ENCODE measurements at places on chromosomes 2 and 18.

DNA sequence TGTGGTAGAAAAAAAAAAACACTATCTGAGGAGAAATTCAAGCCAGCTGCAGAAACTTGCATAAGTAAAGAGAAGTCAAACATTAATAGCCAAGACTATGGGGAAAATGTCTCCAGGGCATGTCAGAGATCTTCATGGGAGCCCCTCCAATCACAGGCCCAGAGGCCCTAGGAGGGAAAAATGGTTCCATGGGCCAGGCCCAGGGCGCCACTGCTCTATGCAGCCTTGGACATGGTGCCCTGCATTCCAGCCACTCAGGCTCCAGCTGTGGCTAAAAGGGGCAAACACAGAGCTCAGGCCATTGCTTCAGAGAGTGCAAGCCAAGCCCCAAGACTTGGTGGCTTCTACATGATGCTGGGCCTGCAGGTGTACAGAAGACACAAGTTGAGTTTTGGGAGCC lies 354.7 kb downstream of the NBAS start:
- peaks cover 12% of the 10 kb centered on the region for H3K36me3 ChIP-seq
- DNase-seq: no peak
- no peaks in the 10 kb centered on the region for H3K4me1 ChIP-seq

DNA sequence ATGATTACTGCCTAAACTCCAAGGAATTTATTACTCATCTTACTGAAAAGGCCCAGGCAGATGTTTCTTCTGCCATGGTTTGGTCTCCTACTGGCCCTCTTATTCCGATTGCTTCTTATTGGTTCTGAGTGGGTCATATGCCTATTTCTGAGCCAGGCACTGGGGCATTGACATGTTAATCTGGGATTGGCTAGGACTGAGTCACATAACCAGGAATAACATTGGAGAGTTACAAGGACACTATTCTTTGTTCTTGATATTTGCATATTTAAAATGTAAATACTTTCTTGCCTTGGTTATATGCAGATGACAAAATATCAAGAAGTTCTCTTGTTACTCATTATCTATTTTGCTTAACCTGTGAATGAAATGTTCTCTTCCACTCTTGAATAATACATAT lies 534.4 kb upstream of the SLC39A10 start:
- H3K4me3 ChIP-seq: no peak overlapping the region
- peaks cover 4% of the 10 kb centered on the region for H3K36me3 ChIP-seq
- H3K27ac ChIP-seq: no peak overlapping the region

DNA sequence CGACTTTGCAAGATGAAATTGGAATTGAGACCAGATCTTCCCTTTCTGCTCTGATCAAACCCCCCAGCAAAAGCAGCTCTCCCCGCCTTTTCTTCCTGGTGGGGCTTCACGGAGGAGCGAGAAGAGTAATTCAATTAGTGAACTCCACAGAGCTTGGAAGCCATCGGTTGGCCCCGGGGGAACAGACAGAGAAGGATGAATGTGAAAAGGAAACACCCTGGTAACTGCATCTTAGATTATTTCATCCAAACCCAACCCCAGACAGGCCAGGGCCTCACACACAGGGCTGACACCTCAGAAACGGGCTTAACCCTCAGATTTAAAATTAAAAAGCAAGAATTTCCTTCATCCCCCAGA lies 18.3 kb downstream of the SMAD7 start:
- peaks cover 20% of the 10 kb centered on the region for H3K4me1 ChIP-seq
- no peak overlapping the region for H3K27ac ChIP-seq
- no peak overlapping the region for H3K4me3 ChIP-seq
- peaks cover 4% of the 10 kb centered on the region for H3K36me3 ChIP-seq

DNA sequence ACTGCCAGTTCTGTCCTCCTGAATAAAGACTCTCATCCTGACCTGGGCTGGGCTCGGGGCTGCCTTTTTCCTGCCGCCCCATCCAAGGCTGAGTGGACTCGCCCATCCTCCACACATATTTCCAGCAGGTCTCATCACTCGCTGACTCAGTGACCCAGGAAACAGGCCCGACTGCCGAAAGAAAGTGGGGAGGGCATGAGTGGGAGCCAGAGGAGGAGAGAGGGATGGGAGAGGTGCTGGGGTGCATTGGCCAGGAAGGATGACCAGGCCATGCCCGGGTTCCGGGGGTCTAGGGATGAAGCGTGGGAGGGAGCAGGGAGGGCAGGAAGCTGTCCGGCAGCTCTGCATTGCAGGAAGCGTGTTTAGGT lies 66.7 kb downstream of the TWIST2 start:
- peaks cover 3% of the 10 kb centered on the region for H3K36me3 ChIP-seq
- H3K4me1 ChIP-seq: no peaks in the 10 kb centered on the region
- H3K4me3 ChIP-seq: no peak overlapping the region
- DNase-seq: no peak

GRCh38 chr2:234661849-234662248 lies 165.0 kb upstream of the ARL4C start:
- no peak overlapping the region for H3K4me3 ChIP-seq
- no peaks in the 10 kb centered on the region for H3K4me1 ChIP-seq
- no peak overlapping the region for H3K27ac ChIP-seq
- H3K27me3 ChIP-seq: no peaks in the 10 kb centered on the region
- H3K36me3 ChIP-seq: peaks cover 56% of the 10 kb centered on the region
- no peak for DNase-seq

GRCh38 chr2:155266109-155266508 lies 567.6 kb downstream of the KCNJ3 start:
- H3K27ac ChIP-seq: no peak overlapping the region
- H3K4me1 ChIP-seq: no peaks in the 10 kb centered on the region
- H3K36me3 ChIP-seq: no peaks in the 10 kb centered on the region
- H3K27me3 ChIP-seq: no peaks in the 10 kb centered on the region
- no peak overlapping the region for H3K4me3 ChIP-seq

- no peaks in the 10 kb centered on the region for H3K36me3 ChIP-seq
- H3K27ac ChIP-seq: no peak overlapping the region
- no peak for DNase-seq
Measured at GRCh38 chr2:18797133-18797845, 207.9 kb upstream of the NT5C1B start.

DNA sequence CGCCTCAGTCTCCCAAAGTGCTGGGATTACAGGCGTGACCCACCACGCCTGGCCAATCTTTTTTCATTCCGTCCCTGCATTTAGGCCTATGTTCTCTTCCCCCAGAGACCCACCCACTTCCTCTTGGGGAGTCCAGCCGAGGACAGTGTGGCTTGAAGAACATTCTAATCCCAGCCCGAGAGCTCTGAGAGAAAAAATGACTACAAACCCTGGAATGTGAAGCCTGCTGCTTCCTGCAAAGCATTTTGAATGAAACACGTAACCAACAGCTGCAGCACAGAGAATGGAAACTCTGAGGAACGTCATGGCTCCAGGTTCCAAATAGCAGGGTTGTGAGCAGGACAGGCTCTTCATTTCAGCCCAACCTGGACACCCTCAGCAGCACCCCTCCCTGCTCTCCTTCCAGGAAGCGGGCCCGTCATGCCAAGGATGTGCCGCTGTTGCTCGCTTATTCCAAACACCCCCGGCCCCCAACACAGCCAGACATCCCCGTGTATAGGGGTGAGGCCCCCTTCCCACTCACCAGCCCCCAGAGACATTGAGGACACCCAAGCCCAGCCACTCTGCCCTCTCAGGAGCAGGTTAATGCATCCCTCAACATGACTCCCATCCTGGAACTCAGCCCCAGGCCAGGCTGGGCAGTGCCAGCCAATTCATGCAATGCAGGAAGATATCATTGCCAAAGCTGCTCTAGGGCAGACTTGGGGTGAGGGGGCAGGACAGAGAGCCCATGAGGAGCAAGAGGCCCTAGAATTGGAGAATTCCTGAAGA lies 139.8 kb downstream of the ZFP36L2 start:
- H3K4me3 ChIP-seq: no peak overlapping the region
- DNase-seq: no peak
- H3K27ac ChIP-seq: no peak overlapping the region
- H3K4me1 ChIP-seq: no peaks in the 10 kb centered on the region
- peaks cover 16% of the 10 kb centered on the region for H3K36me3 ChIP-seq
- H3K27me3 ChIP-seq: no peaks in the 10 kb centered on the region

DNA sequence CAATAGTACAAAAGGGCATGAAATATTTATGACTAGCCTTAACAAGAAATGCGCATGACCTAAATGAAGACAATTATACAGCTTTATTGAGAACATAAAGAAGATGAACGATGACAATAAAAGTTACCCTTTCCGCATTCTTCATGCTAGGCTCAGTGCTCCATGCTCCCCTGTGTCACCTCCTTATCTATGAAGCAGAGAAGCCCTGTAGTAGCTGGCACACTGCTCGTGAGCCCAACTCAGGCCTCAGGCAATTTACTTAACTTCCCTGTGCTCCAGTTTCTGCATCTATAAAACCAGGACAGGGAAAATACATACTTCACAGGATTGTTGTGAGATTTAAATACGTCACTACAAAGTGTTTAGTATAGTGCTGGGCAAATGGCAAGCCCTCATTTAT lies 34.5 kb upstream of the NABP1 start:
- no peak for DNase-seq
- H3K36me3 ChIP-seq: no peaks in the 10 kb centered on the region
- H3K27ac ChIP-seq: no peak overlapping the region
- H3K4me1 ChIP-seq: peaks cover 2% of the 10 kb centered on the region

DNA sequence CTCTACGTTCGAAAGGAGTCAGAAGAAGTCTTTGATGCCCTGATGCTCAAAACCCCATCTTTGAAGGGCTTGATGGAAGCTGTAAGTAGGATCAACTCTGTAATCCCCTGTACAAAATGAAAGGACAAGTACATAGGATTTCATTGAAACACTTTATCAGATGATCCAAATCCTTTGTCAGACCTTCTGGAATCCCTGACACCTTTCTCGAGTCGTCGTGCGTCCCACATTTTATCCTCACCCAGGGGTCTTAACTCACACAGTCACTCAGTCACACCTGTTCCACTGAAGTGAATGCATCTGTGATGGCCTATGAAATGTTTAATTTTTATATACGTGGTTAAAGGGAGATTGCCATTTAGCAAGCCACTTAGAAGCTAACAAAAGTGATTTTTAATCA lies 44.8 kb downstream of the GRHL1 start:
- no peak overlapping the region for H3K4me3 ChIP-seq
- DNase-seq: no peak
- H3K4me1 ChIP-seq: no peaks in the 10 kb centered on the region
- no peaks in the 10 kb centered on the region for H3K27me3 ChIP-seq
- no peak overlapping the region for H3K27ac ChIP-seq

GRCh38 chr2:36562973-36563532 lies 34.9 kb downstream of the FEZ2 start:
- no peak for DNase-seq
- peaks cover 14% of the 10 kb centered on the region for H3K36me3 ChIP-seq
- H3K4me1 ChIP-seq: peaks cover 4% of the 10 kb centered on the region
- no peak overlapping the region for H3K4me3 ChIP-seq

GRCh38 chr18:4510160-4510559 lies 55.1 kb upstream of the DLGAP1 start:
- H3K27me3 ChIP-seq: no peaks in the 10 kb centered on the region
- no peak for DNase-seq
- H3K4me3 ChIP-seq: no peak overlapping the region
- H3K36me3 ChIP-seq: peaks cover 2% of the 10 kb centered on the region
- no peaks in the 10 kb centered on the region for H3K4me1 ChIP-seq

- H3K4me1 ChIP-seq: no peaks in the 10 kb centered on the region
- H3K27me3 ChIP-seq: no peaks in the 10 kb centered on the region
- no peaks in the 10 kb centered on the region for H3K36me3 ChIP-seq
- no peak overlapping the region for H3K27ac ChIP-seq
- no peak for DNase-seq
Measured at GRCh38 chr18:59664329-59664728, 32.9 kb downstream of the CCBE1 start.

- no peaks in the 10 kb centered on the region for H3K27me3 ChIP-seq
- H3K4me3 ChIP-seq: peak overlapping the region; percentile 92
- peak; percentile 53 for DNase-seq
- H3K4me1 ChIP-seq: no peaks in the 10 kb centered on the region
Measured at GRCh38 chr2:174247474-174248186, 702 bp downstream of the OLA1 start.

- H3K4me3 ChIP-seq: no peak overlapping the region
- no peak overlapping the region for H3K27ac ChIP-seq
- no peak for DNase-seq
- H3K4me1 ChIP-seq: no peaks in the 10 kb centered on the region
- H3K27me3 ChIP-seq: no peaks in the 10 kb centered on the region
Measured at GRCh38 chr2:84776011-84776410, 104.9 kb downstream of the TRABD2A start.

DNA sequence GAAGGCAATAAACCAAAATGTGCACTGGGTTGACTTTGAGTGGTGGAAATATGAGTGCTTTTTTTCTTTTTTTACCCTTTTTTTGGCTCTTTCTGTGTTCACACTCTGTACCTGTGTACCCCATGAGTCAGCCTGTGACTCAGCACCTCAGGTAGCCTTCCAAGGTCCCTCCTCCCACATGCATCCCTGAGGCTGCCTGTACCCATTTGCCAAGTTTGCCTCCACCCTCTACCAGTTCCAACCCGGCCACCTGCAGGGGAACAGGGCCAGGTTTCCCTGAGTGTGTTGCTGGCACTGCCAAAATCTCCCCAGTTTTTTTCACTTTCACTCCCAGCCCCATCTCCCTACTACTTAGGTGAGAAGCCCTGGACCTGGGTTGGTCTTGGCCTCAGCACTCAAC lies 14.0 kb downstream of the CXCR1 start:
- DNase-seq: no peak
- H3K27ac ChIP-seq: no peak overlapping the region
- no peaks in the 10 kb centered on the region for H3K36me3 ChIP-seq
- H3K4me1 ChIP-seq: no peaks in the 10 kb centered on the region
- no peaks in the 10 kb centered on the region for H3K27me3 ChIP-seq

DNA sequence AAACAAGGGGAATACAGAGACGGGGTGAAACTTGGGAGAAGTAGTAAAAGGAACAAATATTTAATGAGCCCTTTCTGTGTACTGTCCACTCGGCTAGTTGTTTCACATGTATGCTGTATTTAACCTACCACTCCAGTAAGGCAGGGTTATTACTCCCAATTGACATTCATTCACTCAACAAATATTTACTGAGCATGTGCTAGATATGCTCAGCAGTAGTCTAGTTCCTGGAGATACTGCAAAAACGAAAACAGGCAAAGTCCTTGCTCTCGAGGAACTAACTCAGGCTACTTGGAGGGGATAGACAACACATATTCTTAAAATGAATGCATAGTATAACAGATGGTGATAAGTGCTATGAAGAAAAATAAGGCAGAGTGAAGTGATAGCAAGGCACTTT lies 207.3 kb downstream of the SS18 start:
- H3K4me3 ChIP-seq: no peak overlapping the region
- no peak for DNase-seq
- H3K36me3 ChIP-seq: no peaks in the 10 kb centered on the region
- H3K27me3 ChIP-seq: no peaks in the 10 kb centered on the region

DNA sequence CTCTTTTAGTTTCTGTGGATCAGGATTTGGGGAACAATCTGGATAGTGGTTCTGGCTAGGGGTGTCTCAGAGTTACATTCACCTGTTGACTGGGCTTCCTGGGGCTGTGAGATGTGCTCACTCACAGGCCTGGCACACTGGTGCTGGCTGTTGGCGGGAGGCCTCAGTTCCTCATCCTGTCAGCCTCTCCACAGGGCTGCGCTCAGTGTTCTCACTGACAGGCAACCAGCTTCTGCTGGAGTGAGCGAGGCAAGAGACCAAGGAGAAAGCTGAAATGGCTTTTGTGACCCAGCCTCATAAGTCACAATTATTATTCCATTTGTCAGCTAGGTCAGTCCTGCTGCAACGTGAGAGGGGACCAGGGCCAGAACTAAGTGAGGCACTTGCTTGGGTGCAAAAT lies 180.6 kb upstream of the GLI2 start:
- H3K27ac ChIP-seq: no peak overlapping the region
- no peaks in the 10 kb centered on the region for H3K36me3 ChIP-seq
- H3K4me3 ChIP-seq: no peak overlapping the region
- no peak for DNase-seq

Measured in H9 (cell line).